ENCODE measurements at places on chromosomes 5 and 9. TPM values are rescaled to one million over a fixed set of nuclear protein-coding genes. Genes with fewer than 3 reads are reported as not detected.

- DNase-seq, result peak; percentile 74
These were observed 202.0 kb downstream of the AUH start for GRCh38 chr9:91159664-91160121.

- DNase-seq, result no peak
These were observed 323.8 kb downstream of the PSAT1 start for GRCh38 chr9:78620764-78621163.

DNA sequence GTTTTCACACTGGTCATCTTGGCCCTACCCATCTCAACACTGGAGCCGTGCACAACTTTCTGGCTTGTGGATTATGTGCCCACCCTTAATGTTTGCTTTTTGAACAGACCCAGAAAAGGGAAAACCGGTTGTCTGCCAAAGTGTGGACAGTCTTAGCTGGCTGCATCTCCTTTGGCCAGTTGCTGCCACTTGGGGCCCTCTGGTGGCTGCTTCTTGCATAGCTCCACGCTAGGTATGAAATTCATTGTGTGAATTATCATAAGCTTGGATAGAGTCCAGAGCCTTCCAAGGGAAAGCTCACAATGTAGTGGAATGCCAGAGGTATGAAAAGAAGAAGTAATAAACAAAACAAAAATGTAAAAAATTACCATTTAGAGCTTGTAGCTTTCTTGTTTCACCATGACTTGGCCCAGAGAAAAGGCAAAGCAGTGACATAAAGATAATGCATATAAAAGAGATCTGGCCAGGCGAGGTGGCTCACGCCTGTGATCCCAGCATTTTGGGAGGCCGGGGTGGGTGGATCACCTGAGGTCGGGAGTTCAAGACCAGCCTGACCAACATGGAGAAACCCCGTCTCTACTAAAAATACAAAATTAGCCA is 12.5 kb upstream of the SLC36A3 start:
- DNase-seq, result peak; percentile 85

DNA sequence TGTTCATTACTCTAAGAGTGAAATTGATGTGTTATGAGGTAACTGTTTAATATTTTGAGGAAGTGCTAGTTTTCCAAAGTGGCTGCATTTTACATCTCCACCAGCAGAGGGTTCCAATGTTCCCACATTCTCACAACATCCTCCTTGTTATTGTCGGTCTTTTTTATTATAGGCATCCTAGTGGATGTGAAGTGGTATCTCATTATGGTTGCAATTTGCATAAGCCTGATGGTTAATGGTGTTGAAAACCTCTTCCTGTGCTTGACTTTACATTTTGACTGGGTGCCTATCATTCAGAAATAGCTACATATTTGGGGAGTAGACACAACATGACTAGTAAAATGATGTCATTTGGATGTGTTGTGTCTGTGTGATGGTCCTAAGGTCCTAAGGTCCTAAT is 143.6 kb downstream of the MRPS30 start:
- no peak for DNase-seq

- no peak for DNase-seq
These were observed 132.9 kb upstream of the ANKH start for GRCh38 chr5:15004506-15004905.

DNA sequence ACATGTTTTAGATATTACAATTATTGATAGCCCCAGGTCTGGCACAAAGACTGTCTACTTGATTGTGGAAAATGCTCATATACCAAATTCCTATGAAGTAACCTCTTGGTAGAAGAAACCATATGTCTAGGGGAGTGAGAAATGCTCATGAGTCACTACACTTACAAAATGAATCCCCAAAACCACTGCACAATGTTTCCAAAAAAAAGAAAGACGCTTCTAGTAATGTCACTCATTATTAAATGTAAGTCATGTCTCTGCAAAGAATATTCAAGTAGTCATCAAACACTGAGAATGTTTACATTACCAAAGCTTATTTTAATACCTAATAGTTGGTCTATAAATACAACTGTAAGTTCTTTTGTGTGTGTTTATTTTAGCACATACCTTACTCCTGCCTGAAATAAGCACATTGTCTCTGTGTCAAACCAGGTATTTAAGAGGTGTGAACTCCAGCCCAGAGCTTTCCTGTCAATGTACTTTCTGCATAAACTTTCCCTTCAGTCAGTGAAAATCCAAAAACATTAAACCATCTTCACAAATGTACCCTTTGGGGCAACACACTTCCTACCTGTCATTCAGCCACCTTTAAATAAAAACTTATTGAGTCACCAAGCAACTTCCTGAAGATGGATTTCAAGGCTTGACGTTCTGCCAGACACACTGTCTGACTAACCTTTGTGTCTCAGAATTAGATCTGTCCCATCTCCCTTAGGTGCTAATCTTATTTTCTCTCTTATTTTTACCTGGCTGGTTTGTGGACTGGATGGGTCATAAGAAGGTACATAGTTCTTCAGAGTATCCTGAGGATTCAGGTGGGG is 194.0 kb downstream of the NFIB start:
- no peak for DNase-seq

DNA sequence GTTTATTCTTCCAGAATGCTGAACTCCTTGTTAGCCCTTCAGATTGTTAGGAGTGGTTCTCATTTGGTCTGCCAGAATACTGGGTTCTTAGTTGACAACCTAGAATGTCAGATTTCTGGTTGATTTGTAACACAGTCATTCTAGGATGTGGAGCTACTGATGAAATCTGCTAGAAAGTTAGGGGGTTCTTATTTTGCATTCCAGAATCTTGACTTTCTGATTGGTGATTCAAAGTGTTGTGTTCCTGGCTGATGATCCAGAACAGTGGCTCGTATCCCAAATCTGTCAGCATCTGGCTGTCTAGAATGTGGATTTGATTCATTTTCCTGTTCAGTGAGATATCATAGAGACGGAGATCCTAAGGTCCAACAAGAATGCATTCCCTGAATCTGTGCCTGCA is 21.9 kb downstream of the PTGS1 start:
- no peak for DNase-seq

DNA sequence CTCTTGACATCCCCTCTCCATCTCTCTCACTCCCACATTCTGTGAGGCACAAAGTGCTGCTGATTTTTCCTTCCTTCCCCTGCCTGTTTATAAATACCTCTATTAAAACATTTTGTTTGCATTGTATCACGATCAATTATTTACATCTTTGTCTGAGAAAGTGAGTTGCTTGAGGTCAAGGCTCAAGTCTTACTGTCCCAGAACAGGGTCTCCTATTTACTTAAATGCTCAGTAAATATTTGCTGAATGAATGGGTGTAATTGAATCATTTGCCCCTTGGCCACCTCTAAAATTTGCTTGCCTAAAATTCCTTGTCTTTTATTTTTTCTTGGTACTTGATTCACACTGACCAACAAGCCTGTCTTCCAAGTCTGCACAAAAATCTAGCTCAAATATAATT is 103.5 kb downstream of the ZNF462 start:
- DNase-seq, result no peak

GRCh38 chr9:8725635-8726034 is 926.1 kb upstream of the DMAC1 start:
- no peak for DNase-seq

- DNase-seq, result peak; percentile 46
These were observed 404 bp downstream of the MRNIP start for GRCh38 chr5:179858241-179858585.

GRCh38 chr9:135813671-135814290 is 93.6 kb downstream of the CAMSAP1 start:
- no peak for DNase-seq

DNA sequence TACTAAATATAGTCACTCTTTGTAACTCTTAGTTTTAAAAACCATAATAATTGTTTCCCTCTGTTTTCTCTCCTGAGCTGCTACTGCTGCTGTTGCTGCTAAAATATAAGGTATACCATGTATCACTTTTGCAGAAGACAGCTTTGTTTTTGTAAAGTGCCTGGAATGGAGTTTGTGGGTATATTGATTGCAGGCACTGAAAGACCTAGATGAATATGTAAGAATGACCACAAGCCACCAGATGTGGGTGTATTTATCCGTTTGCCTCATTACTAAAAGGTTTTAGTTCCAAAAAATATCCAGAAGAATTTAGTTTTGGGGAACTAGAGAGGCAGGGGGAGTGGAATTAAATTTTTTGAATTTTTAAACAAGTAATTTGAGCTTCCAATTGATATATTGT is 151.1 kb upstream of the CDKN2B start:
- DNase-seq, result no peak

DNA sequence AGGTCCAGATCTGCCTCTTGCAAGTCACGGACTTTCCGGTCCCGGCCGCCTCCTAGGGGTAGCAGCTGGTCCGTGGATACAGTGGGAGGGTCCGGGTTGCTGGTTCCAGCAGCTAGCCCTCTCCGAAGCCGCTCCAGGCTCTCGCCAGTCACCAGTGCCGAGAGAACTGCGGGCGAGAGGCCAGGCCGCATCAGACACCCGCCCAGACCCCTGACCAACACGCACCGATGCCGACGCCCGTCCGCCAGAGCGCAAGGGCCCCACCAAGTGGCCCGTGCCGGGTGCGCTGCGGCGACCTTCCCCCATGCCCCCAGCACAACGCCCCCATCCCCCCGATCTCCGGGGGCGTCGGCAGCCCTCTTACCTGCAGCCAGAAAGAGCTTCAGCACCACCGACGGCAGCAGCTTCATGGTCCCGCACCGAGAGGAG is 470 bp downstream of the HBEGF start:
- peak; percentile 87 for DNase-seq

DNA sequence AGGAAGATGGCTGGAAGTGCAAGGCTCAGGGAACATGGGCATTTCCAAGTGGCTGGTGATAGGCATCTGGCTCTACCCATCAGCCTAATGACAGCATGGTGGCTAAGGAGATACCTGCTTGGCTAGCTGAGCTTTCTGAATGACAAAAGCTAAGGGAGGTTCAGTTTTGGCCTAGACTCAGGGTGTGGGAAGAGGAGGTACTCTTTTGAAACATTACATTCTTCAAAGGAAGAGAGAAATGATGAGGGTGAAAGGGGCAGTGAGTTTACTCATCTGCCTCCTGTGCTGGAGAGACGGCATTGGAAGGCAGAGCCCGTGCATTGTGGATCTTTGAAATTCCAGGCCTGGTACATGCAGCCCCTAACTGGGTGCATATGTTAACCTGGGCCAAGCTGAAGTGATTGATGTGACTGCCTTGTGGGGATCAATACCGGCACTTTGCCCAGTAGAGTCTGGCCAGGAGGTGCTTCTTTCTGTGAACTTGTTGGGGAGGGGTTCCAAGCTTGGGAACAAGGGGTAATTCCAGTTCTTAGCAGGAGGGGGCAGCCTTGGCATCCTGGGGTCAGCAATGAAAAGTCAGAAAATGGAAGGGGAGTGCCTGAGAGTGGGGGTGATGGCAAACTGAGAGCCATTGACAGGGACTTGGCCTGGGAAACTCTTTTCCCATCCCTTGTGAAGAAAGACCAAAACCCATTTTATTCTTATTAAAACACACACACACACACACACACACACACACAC is 108.6 kb downstream of the ACER2 start:
- DNase-seq, result no peak

DNA sequence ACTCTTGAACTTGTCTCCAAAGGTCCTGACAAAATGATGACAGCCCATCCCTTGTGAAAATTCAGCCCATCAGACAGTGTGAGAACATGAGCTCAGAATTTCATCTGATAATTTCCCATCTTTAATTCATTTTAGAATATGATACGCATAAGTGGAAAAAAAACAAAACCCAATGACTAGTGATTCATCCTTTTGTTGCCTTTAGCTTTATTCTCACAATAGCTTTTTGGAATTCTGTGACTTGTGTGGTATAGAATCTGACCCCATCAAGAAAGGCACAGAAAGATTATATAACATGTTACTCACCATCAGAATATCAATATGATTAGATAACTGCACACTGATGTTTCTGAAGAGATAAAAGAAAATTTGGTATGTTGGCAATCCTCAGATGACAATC is 16.1 kb upstream of the TMED7 start:
- no peak for DNase-seq

DNA sequence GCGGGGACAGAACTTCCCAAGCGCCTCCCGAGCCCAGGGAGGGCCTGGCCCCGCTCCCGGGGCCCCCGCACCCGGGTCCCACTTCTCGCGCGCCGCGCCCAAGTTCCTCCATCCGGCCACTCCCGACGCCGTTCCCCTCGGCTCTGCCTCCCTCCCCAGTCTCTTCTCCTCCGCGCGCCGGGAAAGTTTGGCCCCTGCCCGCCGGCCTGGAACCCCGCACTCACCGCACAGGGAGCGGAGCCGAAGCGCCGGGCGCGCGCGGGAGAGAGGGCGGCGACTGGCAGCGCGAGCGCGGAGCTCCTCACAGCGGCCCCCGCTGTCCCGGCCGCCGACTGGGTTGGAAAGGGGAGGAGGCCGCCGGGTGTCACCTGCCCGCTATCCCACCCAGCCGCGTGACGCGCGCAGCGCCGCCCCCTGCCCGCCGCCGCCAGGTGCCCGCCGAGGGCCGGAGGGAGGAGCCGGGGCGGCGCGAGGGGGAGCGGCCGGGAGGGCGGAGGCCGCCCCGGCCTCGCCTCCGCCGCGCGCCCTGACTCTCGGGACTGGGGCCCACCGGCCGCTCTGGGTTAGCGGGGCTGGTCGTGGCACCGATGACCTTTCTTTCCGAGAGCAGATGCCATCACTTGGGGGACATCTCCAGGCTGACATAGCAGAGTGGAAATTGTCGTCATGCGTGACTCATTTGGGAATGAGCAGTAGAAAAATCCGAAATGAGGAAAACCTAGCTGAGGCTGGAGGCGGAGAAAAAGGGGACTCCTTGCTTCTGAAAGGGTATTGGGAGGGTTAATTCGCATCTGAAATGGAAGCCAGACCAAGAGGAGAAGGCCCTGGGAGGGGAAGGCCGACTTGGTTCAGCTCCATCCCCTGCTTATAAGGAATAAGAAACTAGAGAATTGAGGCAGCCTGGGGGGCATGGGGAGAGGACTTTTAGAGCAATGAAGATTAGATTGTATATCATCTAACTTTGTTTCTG is at the start of gene ELOVL7:
ELOVL7 (minus strand) TSS at position 334 of the 970 bp plus-strand sequence. CDS start 56,872 bp downstream, outside the sequence.
- peak; percentile 40 for DNase-seq

DNA sequence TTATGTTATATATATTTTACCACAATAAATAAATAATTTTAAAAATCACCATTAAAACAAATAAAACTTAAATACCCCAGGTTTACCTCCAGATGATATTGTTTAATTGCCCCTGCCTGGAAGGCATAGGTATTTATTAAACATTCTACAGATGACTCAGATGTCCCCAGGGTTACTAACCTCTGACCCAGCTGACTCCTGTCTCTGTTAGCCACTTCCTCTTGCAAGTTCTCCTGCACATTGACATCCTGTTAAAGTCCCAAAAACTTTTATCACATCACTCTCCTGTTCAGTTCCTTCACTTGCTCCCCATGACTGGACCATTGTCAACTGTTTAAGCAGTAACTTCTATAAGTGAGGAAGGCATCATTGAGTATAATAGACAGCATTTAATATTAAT is 37.0 kb upstream of the RAB3C start:
- DNase-seq, result no peak

CKS2 gene
- total RNA-seq, result 11.2 TPM

SLCO6A1 gene
- not detected for total RNA-seq

SLC25A2 gene
- not detected for total RNA-seq

FBXO4 gene
- 3.1 TPM for total RNA-seq

RASEF gene
- not detected for total RNA-seq

NEK6 gene
- 7.7 TPM for total RNA-seq

CLPTM1L gene
- 31.5 TPM for total RNA-seq

PRDM9 gene
- not detected for total RNA-seq
